ENCODE measurements at places on chromosomes 16 and 17.

- DNase-seq, result no peak
Observed at GRCh38 chr17:67056746-67057490, 12.6 kb downstream of the CACNG1 start.

DNA sequence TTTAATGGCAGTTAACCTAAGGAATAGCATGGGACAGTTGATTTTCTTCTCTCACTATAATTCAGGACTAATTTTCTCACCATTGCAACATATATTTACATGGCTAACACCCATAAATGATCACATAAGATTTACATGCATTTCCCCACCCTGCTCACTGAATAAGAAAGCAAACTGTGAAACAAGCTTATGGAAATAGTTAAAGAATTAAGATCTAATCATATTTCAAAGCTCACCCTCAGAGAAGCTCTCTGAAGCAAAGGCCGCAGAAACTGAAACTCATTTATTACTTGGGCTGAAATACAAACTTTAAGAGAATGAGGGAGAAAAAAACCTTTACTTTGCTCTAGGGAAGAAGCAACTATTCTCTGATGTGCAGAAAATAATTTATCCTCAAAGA, 218.7 kb upstream of the AXIN2 start:
- DNase-seq, result no peak

GRCh38 chr16:78709137-78709884, 609.9 kb downstream of the WWOX start:
- DNase-seq, result no peak

GRCh38 chr17:81959362-81960129, 1.4 kb downstream of the NOTUM start:
- DNase-seq, result peak; percentile 83

- no peak for DNase-seq
Observed at GRCh38 chr16:85248342-85248741, 136.1 kb upstream of the CIBAR2 start.

DNA sequence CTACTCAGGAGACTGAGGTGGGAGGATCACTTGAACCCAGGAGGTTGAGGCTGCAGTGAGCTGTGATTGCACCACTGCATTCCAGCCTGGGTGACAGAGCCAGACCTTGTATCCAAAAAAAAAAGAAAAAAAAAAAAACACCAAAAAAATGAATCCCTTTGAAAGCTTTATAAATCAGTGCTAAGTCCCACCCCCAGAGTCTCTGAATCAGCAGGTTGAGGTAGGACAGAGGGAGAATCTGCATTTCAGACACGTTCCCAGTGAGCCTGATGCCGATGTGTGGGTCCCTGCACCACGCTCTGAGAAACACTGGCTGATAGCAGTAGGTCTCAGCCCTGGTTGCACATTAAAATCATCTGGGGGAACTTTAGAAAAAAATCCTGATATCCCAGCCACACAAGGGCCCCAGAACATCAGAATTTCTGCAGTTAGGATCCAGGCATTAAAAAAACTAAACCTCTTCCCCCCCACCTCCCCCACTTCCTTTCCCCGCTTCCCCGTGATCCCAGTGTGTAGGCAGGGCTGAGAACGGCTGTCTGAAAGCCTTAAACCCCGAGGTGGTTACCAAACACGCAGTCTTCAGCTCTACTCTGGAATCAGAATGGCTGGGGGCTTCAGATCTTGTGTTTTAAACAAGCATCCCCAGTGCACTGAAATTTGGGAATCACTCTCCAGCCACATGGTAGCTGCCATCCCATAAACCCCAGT, 27.3 kb upstream of the GPRC5B start:
- no peak for DNase-seq

GRCh38 chr17:28030386-28030785, 12.1 kb upstream of the NLK start:
- DNase-seq, result no peak

DNA sequence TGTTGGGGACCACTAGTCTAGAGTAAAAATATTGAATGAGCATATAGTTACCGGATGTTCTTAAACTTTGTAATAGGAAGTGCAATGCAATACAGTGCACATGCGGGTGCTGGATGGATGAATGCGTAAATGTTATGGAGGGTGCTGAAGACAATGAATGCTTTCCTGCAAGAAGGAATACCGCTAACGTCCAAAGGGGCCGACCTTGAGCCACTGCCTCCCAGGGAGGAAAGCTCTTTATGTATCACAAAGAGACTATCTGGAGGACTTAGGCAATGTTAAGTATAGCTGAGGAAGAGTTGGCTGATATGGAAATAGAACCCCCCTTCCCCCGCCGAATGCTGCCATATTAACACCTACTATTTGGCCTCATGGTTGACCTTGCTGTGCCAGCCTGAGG, 27.5 kb upstream of the SHCBP1 start:
- no peak for DNase-seq

Measured in T-cell (primary cell).